ENCODE measurements at places on chromosomes 11 and 22. TPM values are rescaled to one million over a fixed set of nuclear protein-coding genes. Genes with fewer than 3 reads are reported as not detected.

DNA sequence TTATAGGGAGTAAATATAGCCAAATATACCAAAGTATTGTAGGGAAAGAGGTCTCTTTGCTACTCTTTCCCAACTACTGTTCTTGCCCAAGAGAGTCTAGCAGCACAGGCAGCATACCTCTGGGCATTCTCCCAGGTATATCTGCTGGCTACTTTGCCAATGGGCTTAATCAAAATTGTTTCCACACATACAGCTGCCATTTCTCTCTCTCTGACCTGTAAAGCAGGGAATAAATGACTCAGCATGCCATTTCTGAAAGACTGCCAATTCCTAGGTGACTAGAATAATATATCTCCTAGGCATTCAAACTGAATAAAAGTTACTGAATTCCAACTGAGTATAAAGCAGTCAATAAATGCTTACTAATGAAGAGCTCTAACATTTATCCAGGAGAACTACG, 44.6 kb downstream of the RDX start:
- DNase-seq, result no peak
- H3K36me3 ChIP-seq, result no peaks in the 10 kb centered on the region
- H3K4me1 ChIP-seq, result no peaks in the 10 kb centered on the region

DNA sequence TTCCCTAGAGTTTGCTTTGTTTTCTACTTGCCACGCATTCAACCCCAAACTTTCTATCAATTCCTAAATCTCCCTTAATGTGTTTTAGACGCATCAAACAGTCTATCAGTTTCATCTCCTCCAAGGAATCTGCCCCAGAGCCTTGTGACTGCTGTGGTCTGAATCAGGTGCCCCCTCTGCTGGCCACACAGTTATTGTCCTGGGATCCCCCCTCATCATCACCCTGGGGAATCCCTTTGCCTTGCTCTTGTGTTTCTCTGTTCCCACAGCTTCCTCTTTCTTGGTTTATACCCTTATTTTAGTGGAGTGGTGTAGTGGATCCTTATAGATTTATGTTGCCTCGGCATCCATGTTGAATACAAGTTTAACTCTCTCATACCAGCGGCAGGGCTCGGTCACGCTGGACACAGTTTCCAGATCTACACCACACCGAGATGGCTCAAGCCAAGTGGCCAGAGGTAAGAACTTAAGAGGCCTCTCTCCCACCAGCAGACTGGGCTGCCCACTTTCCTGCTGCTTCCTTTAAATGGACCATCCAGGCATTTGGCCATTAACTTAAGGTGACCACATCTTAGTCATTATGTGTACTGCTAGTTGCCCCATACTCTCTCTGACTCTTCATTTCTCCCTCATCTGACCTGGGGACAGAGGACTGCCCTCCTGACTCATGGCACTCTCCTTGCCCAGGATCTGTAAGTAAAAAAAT, 8.2 kb downstream of the UPB1 start:
- no peaks in the 10 kb centered on the region for H3K36me3 ChIP-seq
- no peaks in the 10 kb centered on the region for H3K27me3 ChIP-seq
- H3K4me3 ChIP-seq, result no peak overlapping the region
- H3K27ac ChIP-seq, result peak overlapping the region; percentile 15

DNA sequence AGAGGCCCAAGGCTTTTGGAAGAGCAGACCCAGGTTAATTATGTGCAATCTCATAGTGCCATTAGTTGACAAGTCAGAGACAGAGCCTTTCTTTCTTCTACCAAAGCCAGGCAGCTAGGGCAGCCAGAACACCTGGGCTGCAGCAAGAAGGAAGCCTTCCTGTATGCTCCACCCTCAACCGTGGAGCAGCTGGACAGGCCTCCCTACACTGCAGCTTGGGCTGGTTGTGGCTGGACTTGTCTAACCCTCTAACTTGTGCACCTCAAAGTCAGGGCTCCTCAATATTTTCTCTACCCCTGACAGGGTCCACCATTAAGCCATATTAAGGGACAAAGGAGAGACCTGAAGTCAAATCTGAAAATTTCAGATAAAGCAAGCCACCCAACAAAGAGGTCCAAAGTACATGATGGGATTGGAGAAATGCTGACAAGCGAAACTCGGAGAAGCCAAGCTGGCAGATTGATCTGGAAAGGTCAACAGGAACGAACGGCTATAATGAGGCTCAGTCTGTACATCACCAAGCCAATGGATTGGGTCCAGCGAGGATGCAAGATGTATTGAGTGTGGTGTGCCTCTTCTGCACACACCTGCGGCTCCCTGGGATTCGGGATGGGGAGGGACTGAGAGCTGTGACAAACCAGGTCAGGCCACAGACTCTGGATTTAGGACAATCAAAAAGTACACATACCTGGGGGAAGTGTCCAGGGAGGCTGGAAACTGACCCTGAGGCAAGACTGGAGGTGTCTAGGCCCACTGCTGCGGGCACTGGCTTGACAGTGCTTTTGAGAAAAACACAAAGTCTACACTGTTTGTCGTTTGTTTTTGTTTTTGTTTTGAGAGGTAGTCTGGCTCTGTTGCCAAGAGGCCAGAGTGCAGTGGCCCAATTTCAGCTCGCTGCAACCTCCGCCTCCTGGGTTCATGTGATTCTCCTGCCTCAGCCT, 11.7 kb upstream of the SLC43A3 start:
- no peaks in the 10 kb centered on the region for H3K36me3 ChIP-seq
- no peak for DNase-seq
- peak overlapping the region; percentile 48 for H3K27ac ChIP-seq
- no peak overlapping the region for H3K4me3 ChIP-seq

DNA sequence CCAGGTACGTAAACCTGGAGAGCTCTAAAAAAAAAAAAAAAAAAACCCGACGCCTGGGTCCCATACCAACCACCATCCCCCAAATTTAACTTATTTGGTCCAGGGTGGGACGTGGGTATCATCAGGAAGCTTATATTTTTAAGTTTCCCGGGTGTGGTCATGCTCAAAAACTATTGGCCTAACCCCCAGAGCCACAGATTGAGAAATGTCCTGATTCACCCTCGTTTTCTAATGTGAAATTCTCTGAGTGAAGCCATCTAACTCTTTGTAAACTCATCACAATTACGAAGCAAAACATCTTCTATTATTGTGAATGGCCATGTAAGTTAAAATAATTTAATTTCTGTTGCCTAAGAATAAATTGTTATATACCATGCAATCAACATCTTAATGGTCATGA, 29.6 kb downstream of the PAK1 start:
- no peaks in the 10 kb centered on the region for H3K27me3 ChIP-seq
- no peak for DNase-seq
- peaks cover 20% of the 10 kb centered on the region for H3K4me1 ChIP-seq

GRCh38 chr11:14905104-14906033, 13.3 kb upstream of the CYP2R1 start:
- H3K4me1 ChIP-seq, result peaks cover 44% of the 10 kb centered on the region
- H3K27me3 ChIP-seq, result no peaks in the 10 kb centered on the region
- H3K36me3 ChIP-seq, result no peaks in the 10 kb centered on the region
- DNase-seq, result peak; percentile 88

- peaks cover 13% of the 10 kb centered on the region for H3K4me1 ChIP-seq
- H3K27me3 ChIP-seq, result peaks cover 5% of the 10 kb centered on the region
- no peak overlapping the region for H3K4me3 ChIP-seq
- H3K36me3 ChIP-seq, result peaks cover 3% of the 10 kb centered on the region
- DNase-seq, result peak; percentile 15
Measured at GRCh38 chr11:44658506-44658850, 68.3 kb upstream of the TSPAN18 start.

DNA sequence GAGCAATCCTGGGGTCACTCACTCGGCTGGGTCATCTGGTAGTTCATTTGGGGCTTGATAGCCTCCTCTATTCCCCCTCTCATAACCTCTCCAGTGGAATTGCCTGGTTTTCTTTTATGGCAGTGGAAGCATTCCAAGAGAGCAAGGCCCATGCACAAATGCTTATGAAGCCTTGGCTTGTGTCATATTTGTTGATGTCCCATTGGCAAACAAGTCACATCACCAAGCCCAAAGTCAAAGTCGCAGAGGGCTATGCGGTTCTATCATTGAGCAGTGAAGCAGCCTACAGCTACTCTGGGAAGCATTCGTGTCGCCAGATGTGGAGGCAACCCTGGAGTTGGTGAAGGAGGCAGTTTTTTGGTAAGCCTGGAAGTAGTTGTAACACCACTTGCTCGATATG, 12.3 kb downstream of the KCTD14 start:
- H3K4me1 ChIP-seq, result no peaks in the 10 kb centered on the region
- no peak overlapping the region for H3K27ac ChIP-seq
- no peaks in the 10 kb centered on the region for H3K36me3 ChIP-seq

DNA sequence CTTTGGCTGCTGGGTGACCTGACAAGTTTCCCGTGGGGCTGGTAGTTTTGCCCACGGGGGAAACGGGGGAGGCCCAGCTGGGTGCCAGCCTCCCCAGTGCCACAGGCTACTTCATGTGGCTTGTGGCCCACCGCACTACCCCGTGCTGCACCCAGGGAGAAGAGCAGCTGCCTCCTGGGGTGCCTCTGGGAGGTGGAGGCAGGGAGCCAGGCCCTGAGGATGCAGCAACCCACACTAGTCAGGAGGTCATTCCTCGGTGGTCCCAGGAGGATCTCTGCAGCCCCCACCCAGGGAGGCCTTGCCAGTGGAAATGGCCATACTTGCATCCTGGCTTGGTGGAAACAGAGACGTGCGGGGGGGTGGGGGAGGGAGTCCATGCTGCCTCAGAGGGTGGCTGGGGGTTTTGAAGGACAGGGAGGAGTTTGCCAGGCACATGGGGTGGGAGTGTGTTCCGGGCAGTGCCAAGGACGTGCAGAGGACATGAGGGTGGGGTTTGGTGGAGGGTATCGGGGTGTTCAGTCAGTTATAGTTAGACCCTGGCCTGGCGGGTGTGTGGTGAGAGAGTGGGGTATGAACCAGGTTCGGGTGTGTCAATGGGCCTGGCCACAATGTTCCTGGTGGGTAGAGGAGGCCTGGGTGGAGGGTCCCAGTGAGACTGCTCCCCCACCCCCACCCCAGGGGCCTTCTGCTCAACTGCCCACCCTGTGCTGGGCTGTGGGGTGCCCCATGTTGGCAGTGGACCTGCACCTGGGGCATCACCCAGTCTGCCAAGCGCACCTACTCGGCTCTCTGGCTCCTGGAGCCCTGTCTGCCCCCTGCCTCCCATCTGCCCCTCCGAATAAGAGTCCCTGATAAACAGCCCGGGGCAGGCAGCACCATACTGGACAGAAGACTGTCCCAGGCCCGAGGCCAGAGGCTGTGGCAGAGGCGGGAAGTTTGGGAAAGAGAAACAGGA, 3.8 kb downstream of the PIM3 start:
- no peaks in the 10 kb centered on the region for H3K36me3 ChIP-seq
- peak overlapping the region; percentile 77 for H3K4me3 ChIP-seq
- peak overlapping the region; percentile 95 for H3K27ac ChIP-seq
- no peaks in the 10 kb centered on the region for H3K27me3 ChIP-seq
- peaks cover 16% of the 10 kb centered on the region for H3K4me1 ChIP-seq

GRCh38 chr11:78733031-78733430, 158.4 kb upstream of the NARS2 start:
- H3K27me3 ChIP-seq, result peaks cover 6% of the 10 kb centered on the region
- no peaks in the 10 kb centered on the region for H3K4me1 ChIP-seq
- no peak overlapping the region for H3K4me3 ChIP-seq
- H3K27ac ChIP-seq, result no peak overlapping the region

GRCh38 chr11:93545566-93545965, 2.4 kb upstream of the SMCO4 start:
- no peak overlapping the region for H3K27ac ChIP-seq
- H3K36me3 ChIP-seq, result no peaks in the 10 kb centered on the region
- peaks cover 22% of the 10 kb centered on the region for H3K27me3 ChIP-seq
- no peak overlapping the region for H3K4me3 ChIP-seq

GRCh38 chr22:20037419-20037818, 16.5 kb downstream of the TANGO2 start:
- no peaks in the 10 kb centered on the region for H3K36me3 ChIP-seq
- peaks cover 23% of the 10 kb centered on the region for H3K4me1 ChIP-seq
- no peak for DNase-seq
- no peaks in the 10 kb centered on the region for H3K27me3 ChIP-seq
- H3K27ac ChIP-seq, result peak overlapping the region; percentile 21

DNA sequence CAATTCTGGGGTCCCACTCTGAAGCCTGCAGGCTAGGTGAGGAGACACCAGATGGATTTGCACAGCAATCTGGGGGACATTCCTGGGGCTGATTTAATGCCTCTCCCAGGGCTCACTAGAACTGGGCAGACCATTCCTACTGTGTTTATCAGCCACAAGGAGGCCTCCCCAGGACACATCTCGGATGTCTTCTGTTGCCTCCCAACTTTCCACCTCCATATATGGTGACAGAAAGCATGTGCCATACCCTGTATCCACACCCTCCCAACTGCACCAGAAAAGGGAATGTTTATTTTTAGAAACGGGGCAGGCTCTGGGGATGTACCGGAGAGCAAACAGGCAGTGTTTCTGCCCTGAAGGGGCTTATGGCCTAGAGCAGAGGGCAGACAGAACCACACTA, 181.8 kb downstream of the CSNK2A3 start:
- peaks cover 7% of the 10 kb centered on the region for H3K27me3 ChIP-seq
- H3K36me3 ChIP-seq, result no peaks in the 10 kb centered on the region
- no peak for DNase-seq
- peaks cover 11% of the 10 kb centered on the region for H3K4me1 ChIP-seq
- no peak overlapping the region for H3K4me3 ChIP-seq

DNA sequence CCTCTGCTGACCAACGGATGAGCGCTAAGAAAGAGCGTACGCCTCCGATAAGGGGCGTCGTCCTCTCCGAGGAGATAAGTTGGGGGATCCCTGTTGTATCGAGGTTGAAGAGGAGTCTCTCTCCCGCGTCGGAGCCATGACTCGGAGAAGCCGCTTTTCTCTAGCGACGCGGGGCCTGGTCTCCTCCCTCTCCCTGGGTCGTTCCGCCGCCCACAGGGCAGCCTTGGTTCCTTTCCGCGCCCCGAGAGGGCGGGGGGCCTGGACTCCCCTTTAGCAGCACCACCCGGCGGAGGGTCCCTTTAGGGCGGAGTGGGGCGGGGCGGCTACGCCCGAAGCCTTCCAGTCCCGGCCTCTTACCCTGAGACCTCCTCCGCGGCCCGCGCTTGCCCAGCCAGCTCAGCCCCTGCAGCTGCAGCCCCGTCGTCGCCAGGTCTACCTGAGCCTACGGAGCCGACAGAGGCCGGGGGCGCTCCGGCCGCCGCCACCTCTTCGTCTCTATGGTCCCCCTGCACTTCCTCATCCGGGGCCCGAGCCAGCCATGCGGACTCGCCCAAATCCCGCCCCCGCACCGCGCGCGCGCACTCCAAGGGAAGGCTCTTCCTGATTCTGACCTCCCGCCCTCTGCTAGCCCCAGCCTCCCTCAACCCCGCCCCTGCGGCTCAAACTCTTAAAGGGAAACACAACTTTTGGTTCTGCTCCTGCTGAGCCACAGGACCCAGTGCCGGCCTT, at the start of gene PRR14L:
Gene PRR14L (minus strand): TSS at position 497 of the 729 bp plus-strand sequence. CDS start 11,272 bp downstream, outside the sequence.
- DNase-seq, result peak; percentile 98
- H3K36me3 ChIP-seq, result no peaks in the 10 kb centered on the region
- no peaks in the 10 kb centered on the region for H3K27me3 ChIP-seq
- peak within 1 kb of the TSS; percentile 95 for H3K27ac ChIP-seq
- peaks cover 24% of the 10 kb centered on the region for H3K4me1 ChIP-seq
- peak within 1 kb of the TSS; percentile 94 for H3K4me3 ChIP-seq

The RTN4R gene
- 4.7 TPM for polyA plus RNA-seq

The MN1 gene
- polyA plus RNA-seq, result not detected

The MUC2 gene
- polyA plus RNA-seq, result not detected

The APOBEC3B gene
- 0.14 TPM for polyA plus RNA-seq

The C22orf31 gene
- not detected for polyA plus RNA-seq

The CRY2 gene
- polyA plus RNA-seq, result 33.4 TPM

The DEFB131B gene
- polyA plus RNA-seq, result not detected

The IGLL1 gene
- polyA plus RNA-seq, result not detected

The OR9G4 gene
- polyA plus RNA-seq, result not detected

All from naive thymus-derived CD8-positive, alpha-beta T cell (primary cell).